ENCODE measurements at places on chromosomes 2 and 18. TPM values are rescaled to one million over a fixed set of nuclear protein-coding genes. Genes with fewer than 3 reads are reported as not detected.

DNA sequence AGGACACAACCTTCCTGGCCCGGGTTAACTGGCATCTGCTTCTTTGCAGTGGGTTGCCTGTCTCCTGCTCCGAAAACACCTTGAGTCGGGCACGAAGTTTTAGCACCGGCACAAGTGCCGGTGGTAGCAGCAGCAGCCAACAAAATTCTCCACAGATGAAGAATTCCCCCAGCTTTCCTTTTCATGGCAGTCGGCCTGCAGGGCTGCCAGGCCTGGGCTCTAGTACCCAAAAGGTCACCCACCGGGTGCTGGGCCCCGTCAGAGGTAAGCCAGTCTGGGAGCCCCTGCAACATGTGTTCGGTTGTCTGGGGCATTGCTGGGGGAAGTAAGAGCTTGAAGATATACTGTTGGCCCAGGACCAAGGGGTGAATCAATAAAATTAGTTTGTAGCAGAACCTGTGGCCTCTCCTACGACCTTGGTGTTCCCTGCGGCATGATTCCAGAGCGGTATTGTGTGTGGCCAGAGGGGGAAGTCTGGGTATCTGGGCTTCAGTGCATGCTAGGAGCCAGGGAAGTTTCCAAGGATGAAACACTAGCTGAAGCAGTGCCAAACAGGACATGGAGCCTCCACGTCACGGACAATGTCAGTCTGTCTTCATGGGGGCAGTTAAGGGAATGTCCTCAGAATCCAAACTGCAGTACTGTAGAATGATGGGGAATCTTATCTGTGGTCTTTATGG lies 7.8 kb downstream of the AGBL5 start:
- no peak for DNase-seq

DNA sequence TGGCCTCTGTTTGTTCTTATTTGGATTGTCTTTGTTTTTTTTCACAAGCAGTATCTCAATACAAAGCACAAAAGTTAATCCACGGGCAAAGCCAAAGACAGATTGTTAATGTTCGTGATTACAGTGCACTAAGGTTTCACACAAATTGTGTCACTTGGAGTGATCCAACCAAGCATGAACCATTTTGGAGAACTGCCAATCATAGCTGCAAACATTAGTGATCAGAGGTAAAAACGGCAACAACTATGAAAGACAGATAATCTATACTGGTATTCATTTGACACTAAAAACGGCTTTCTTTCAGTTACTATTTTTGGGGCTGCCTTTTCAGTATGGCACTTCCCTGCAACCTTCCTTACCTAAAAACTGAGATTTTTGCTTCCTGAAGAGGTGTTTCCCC lies 213.1 kb upstream of the GULP1 start:
- no peak for DNase-seq

DNA sequence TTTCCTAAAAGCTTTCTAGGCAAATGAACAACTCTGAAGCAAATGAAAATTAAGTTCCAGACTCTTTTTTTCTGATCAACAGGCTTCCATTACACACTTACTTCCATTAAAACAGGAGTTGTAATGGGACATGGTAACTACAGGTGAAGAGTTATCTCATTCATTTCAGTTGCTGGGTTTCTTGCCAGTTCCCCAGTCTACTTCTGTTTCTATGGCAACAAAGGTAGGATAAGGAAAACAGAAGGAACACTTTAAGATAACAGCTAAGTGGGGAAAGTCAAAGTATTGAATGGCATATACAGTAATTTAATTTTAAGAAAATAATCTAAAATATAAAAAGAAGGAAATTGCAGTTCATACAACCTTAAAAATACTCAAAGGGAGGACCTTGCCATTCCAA lies 25.1 kb downstream of the BAZ2B start:
- DNase-seq, result no peak

GRCh38 chr2:95670167-95670566 lies 78.4 kb downstream of the TRIM43 start:
- peak; percentile 19 for DNase-seq

- no peak for DNase-seq
Observed at GRCh38 chr2:211247751-211248150, 691.4 kb downstream of the CPS1 start.

DNA sequence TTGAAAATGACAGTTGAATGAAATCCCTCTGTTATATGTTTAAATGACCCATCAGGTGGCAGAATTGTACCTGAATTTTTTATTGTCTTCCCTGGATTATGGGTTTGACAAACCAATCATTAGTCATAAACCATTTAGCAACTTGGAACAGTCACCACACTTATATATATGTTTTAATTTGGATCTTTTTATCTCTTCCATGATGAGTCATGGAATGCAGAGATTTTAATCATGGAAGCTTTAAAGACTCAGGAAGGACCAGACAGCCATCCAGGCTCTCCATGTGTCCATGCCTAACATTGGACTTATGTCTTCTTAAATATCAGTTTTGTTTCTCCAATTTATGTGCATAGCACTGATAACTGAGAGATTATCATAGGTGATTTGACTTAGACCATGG lies 188.3 kb upstream of the ZSWIM2 start:
- peak; percentile 40 for DNase-seq

- peak; percentile 90 for DNase-seq
Observed at GRCh38 chr2:231781798-231782726, 980 bp upstream of the PDE6D start.

- DNase-seq, result no peak
Observed at GRCh38 chr2:205765151-205765550, 82.8 kb downstream of the NRP2 start.

GRCh38 chr18:79187532-79188277 lies 118.5 kb downstream of the ATP9B start:
- DNase-seq, result no peak

DNA sequence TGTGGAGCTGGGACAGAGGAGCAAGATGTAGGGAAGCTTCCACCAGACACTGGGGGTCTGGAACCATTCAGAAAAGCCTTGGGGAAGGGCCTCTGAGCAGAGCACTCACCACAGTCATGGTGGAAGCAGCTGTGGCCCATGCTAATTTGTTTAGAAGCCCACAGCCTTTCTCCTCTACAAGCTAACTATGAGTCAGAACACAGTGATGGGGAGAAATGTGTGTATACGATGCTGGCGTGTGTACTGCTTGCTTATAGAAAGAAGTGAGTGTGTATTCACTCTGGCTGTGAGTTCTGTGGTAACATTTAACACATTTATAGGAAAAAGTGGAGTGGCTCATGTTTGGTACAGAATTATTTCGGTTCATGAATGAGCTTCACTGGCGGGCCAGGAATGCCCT lies 157.0 kb upstream of the ACAA2 start:
- DNase-seq, result no peak

GRCh38 chr2:66073172-66073571 lies 361.8 kb upstream of the MEIS1 start:
- no peak for DNase-seq

DNA sequence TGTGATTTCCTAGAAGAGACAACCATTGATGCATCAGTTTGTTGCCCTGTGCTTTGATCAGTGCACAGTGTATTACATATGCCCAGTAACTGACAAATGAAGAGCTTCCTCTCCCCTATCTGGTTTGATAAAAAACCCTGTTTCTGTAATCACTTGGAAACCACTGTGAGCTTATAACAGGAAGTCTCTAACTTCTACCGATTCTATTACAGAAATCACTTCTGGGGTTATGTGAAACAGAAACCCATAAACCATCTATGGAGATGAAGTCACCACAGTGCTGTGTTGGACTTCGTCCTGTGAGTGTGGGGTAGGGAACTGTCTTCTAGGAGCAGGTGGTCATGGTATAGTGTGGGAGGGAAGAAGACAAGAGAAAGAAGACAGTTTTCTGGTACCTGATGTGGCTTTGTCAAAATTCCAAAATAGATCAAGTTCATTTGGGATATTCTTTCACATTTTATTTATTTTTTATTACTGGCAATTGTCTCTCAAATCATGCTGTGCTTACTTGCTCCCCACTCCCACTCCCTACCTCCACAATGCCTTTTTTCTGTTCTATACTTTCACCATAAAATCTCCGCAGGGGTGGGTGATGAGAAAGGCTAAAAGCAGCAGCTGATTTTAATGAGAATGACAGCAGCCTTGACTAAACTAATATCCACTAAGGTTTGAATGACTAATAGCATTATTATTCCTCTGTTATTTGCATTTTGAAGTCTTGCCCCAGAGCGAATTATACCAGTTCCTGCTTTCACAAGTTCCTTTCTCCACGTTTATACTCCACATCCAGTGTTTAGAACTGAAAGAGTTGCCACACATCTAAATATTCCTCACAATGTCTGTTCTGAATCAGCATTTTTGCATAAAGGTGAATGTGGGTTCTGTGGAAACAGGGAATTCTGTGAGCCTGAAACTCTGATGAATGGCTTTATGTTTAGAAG lies 41.7 kb upstream of the RND3 start:
- DNase-seq, result peak; percentile 99

- peak; percentile 37 for DNase-seq
Observed at GRCh38 chr2:213306316-213306942, 22.2 kb downstream of the SPAG16 start.

GRCh38 chr18:76953583-76954233 lies 131.4 kb downstream of the ZNF236 start:
- DNase-seq, result no peak

DNA sequence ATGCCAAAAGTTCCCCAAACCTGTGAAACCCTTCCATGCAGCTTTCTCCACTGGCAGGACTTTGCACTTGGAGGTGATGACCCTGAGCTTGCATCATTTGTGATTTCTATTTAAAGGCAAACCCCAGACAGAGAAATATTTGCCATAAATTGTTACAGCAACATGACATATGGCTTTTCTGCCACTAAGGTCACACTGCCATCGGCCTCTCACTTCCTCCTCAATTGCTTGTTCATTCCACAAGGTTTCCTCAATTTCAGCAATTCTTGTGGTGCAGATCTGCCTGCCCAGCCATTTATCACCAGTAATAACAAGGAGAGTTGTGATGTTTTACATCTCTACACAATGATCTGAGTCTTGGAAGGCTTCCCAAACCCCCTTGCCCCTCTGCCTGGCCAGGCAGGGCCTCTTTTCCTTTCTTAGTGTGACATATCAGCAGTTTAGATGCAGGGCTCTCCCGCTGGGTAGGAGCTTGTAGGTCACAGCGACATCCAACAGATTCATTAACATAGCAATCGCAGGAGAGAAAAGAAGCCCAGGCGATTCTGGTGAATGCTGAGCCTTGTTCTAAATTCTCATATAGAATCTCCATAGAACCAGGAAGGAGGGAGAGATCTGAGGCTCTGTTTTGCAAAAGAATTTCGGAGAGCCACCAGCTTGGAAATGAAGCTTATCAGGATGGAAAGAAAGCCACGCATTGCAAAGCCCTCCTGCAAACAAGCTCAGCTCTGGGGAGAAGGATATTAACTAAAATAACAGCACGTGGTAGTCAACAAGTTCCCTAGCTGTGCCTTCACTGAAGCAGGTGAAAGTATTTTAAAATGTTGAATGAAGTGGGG lies 46.7 kb upstream of the ITGA6 start:
- DNase-seq, result no peak

DNA sequence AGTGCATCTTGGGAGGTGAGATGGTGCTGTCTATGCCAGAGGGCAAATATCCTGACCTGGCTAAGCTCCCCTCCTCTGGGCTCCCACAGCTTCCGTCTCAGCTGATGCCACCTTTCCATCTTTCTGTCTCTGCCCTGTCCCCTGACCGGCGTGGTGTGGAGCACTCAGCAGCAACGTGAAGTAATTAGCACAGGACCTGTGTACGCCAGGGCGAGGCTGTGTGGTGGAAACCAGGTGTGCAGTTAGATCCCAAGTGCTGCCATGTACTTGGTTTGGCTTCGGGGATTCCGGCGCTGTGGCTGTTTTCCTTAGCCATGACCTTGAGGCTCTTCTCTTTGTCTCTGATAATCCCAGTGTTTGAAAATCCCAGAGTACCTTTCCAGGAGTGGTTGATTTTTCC lies 36.5 kb downstream of the COA5 start:
- DNase-seq, result no peak

DNA sequence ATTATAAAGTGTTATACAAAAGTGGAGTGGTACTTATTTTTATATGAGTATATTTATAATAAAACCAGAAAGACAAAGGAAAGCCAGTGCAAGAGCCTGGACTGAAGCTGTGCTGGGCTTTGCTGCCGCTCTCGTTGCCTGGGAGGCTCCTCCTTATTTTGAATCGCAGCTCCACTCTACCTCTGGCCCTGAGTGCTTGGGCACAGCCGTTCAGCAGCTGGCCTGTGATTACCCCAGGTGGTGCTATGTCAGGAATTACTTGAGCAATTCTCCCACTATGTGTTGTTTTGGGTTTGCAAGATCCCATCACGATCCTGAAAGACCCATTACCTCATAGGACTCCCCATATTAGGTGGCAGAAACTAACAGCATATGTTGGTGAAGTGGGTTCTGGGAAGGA lies 53.0 kb upstream of the LCLAT1 start:
- DNase-seq, result no peak

DNA sequence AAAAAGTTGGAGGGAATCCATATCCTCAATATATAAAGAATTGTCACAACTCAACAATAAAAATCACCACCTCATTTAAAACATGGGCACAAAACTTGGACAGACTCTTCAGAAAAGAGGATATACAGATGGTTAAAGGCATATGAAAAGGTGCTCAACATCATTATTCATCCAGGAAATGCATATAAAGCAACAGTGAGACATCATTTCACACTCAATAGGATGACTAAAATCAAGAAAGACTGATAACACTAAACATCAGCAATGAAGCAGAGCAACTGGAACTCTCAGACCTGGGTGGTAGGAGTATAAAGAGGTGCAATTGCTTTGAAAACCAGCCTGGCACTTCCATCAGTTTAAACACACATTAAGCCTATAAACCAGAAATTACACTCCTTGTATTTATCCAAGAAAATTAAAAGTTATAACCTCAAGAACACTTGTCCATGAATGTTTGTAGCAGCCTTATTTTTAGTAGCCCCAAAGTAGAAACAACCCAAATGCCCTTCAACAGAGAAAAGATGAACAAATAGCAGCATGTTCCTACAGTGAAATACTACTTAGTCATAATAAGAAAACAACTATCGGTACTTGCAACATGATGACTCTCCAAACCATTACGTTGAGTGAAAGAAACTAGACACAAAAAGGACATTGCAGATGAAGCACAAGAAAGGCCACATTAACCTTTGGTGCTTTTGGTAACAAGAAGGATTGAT lies 79.1 kb upstream of the TANC1 start:
- DNase-seq, result peak; percentile 89

DNA sequence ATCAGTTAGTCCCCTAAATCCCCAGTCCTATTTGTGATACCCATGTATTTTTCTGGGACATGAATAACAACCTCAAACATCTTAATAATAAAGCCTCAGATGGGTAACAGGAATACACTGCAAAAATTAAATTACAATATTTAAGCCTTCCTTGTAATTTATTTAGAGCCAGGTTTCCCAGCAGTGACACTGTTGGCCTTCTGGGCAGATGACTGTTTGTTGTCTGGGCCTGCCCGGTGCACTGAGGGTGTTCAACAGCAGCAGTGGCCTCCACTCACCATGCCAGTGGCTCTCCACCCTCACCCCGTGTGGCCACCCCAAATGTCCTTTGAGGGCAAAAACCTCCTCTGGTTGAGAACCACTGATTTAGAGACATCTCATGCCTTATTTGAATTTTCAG lies 270.2 kb upstream of the SIX3 start:
- no peak for DNase-seq

RIT2 gene
- not detected for total RNA-seq

PLB1 gene
- total RNA-seq, result 1.6 TPM

SOWAHC gene
- 63.5 TPM for total RNA-seq

RESP18 gene
- not detected for total RNA-seq

SF3B1 gene
- 141 TPM for total RNA-seq

AGFG1 gene
- total RNA-seq, result 52.0 TPM

TUBA4B gene
- total RNA-seq, result not detected

RAPGEF4 gene
- total RNA-seq, result 0.26 TPM

C2orf80 gene
- not detected for total RNA-seq

FAM110C gene
- 9.2 TPM for total RNA-seq

DSEL gene
- 3.3 TPM for total RNA-seq

SNTG2 gene
- not detected for total RNA-seq

NTSR2 gene
- not detected for total RNA-seq

CYP26B1 gene
- total RNA-seq, result under 0.01 TPM

KDSR gene
- 40.5 TPM for total RNA-seq

All from bronchial epithelial cell (primary cell).